ENCODE measurements at places on chromosomes 12 and 14.

- no peak for DNase-seq
- no peaks in the 10 kb centered on the region for H3K36me3 ChIP-seq
- H3K4me1 ChIP-seq = peaks cover 9% of the 10 kb centered on the region
- H3K27me3 ChIP-seq = no peaks in the 10 kb centered on the region
Observed at GRCh38 chr14:24879661-24880386, 170.1 kb downstream of the STXBP6 start.

- H3K27me3 ChIP-seq = no peaks in the 10 kb centered on the region
- H3K27ac ChIP-seq = no peak overlapping the region
- H3K36me3 ChIP-seq = no peaks in the 10 kb centered on the region
- no peak for DNase-seq
Observed at GRCh38 chr14:88351966-88352691, 29.1 kb upstream of the KCNK10 start.

- DNase-seq = no peak
- H3K4me1 ChIP-seq = no peaks in the 10 kb centered on the region
- no peaks in the 10 kb centered on the region for H3K36me3 ChIP-seq
Observed at GRCh38 chr14:105849933-105850626, 323.7 kb downstream of the TMEM121 start.

GRCh38 chr12:111413442-111414086, 7.8 kb downstream of the SH2B3 start:
- H3K4me3 ChIP-seq = no peak overlapping the region
- peak overlapping the region; percentile 90 for H3K27ac ChIP-seq
- H3K27me3 ChIP-seq = no peaks in the 10 kb centered on the region
- H3K4me1 ChIP-seq = peaks cover 60% of the 10 kb centered on the region

GRCh38 chr12:115798309-115798917, 479.1 kb downstream of the MED13L start:
- H3K36me3 ChIP-seq = no peaks in the 10 kb centered on the region
- DNase-seq = no peak
- H3K4me1 ChIP-seq = no peaks in the 10 kb centered on the region
- H3K27ac ChIP-seq = no peak overlapping the region

- no peaks in the 10 kb centered on the region for H3K27me3 ChIP-seq
- H3K4me1 ChIP-seq = no peaks in the 10 kb centered on the region
- no peak overlapping the region for H3K27ac ChIP-seq
- H3K36me3 ChIP-seq = no peaks in the 10 kb centered on the region
- DNase-seq = no peak
- no peak overlapping the region for H3K4me3 ChIP-seq
Observed at GRCh38 chr12:67991158-67991557, 1.9 kb downstream of the IFNG-AS1 start.

DNA sequence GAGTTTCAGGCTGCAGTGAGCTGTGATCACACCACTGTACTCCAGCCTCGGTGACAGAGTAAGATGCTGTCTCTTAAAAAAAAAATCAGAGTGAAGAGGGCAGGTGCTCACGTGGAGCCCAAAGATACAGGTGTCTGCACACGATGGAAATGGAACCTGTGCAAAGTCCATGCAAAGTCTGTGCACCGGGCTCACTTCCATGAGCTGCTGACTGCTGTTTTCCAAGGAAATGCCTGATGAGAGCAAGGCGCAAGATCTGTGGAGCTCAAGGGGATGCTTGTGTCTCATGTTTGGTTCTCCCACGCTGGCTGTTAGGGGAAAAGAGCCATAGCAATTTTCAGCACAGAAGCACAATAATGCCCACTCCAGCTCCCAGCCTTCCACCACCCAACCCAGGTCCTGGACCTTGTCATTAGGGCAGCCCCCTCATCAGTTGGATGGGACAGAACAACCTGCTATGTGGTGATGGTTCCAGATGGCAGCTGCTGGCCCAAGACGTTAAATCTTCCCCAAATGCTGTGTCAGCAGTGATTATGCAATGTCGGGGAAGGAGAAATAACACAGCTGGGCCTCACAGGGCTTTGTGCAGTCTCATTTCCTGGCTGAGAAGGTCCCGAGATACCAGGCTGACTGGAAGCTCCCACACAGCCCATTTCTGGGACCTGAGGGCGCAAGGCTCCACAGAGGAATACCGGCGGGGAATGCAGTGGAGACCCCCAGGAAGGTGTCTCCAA, 27.9 kb upstream of the DICER1 start:
- H3K27ac ChIP-seq = peak overlapping the region; percentile 88
- no peaks in the 10 kb centered on the region for H3K27me3 ChIP-seq
- DNase-seq = peak; percentile 23
- peaks cover 54% of the 10 kb centered on the region for H3K4me1 ChIP-seq
- peak overlapping the region; percentile 17 for H3K4me3 ChIP-seq

DNA sequence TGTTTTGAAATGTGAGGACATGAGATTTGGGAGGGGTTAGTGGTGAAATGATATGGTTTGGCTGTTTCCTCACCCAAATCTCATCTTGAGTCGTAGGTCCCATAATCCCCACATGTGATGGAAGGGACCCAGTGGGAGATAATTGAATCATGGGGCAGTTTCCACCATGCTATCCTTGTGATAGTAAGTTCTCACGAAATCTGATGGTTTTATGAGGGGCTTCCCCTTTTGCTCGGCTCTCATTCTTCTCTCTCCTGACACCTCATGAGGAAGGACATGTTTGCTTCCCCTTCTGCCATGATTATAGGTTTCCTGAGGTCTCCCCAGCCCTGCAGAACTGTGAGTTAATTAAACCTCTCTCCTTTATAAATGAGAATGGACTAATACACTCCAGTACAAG, 18.0 kb downstream of the GALNT6 start:
- H3K4me1 ChIP-seq = peaks cover 14% of the 10 kb centered on the region
- H3K27ac ChIP-seq = no peak overlapping the region
- DNase-seq = no peak
- H3K36me3 ChIP-seq = no peaks in the 10 kb centered on the region

GRCh38 chr14:22113401-22113800, 439.8 kb upstream of the OR4E1 start:
- no peak overlapping the region for H3K27ac ChIP-seq
- no peak for DNase-seq
- no peaks in the 10 kb centered on the region for H3K36me3 ChIP-seq
- no peak overlapping the region for H3K4me3 ChIP-seq

GRCh38 chr14:36988568-36988967, 183.8 kb downstream of the SLC25A21 start:
- H3K36me3 ChIP-seq = no peaks in the 10 kb centered on the region
- no peak overlapping the region for H3K27ac ChIP-seq
- no peaks in the 10 kb centered on the region for H3K4me1 ChIP-seq
- DNase-seq = no peak
- no peaks in the 10 kb centered on the region for H3K27me3 ChIP-seq

- H3K36me3 ChIP-seq = no peaks in the 10 kb centered on the region
- no peaks in the 10 kb centered on the region for H3K27me3 ChIP-seq
- no peak for DNase-seq
- peaks cover 29% of the 10 kb centered on the region for H3K4me1 ChIP-seq
- H3K27ac ChIP-seq = no peak overlapping the region
Observed at GRCh38 chr14:24231263-24232120, 675 bp downstream of the NEDD8 start.

DNA sequence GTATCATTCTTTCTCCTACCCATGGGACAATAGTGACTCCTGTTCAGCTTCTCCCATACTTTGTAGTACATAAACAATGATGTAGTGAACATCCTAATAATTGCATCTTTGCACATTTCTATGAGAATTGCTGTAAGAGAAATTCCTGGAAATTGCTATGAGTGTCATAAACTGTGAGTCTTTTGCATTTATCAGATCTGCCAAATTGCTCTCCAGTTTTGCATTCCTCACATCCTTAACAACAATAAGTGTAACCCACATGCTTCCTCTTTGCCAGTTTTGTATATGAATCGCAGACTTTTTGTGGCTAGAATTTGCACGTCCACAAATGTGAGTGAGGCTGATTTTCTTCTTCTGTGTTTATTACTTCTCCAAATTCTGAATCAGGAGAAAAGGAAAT, 124.0 kb upstream of the TBX5 start:
- H3K36me3 ChIP-seq = no peaks in the 10 kb centered on the region
- no peaks in the 10 kb centered on the region for H3K27me3 ChIP-seq
- no peaks in the 10 kb centered on the region for H3K4me1 ChIP-seq
- no peak overlapping the region for H3K4me3 ChIP-seq
- no peak overlapping the region for H3K27ac ChIP-seq

- DNase-seq = no peak
- H3K4me1 ChIP-seq = peaks cover 3% of the 10 kb centered on the region
- H3K27ac ChIP-seq = no peak overlapping the region
Observed at GRCh38 chr14:36086629-36087395, 89.7 kb downstream of the PTCSC3 start.

DNA sequence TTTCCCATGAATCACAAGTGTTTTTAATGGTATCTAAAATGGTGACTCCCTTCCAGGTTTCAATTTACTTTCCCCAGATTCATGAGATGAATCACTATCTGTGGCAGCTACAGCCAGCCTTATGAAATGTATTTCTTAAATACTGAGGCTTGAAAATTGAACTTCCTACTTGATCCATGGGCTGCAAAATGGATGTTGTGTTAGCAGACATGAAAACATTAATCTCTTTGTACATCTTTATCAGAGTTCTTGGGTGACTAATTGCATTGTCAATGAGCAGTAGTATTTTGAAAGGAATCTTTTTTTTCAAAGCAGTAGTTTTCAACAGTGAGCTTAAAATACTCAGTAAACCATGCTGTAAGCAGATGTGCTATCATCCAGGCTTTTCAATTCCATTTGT, 250.8 kb downstream of the SLC6A15 start:
- no peaks in the 10 kb centered on the region for H3K27me3 ChIP-seq
- no peaks in the 10 kb centered on the region for H3K4me1 ChIP-seq
- no peaks in the 10 kb centered on the region for H3K36me3 ChIP-seq
- H3K27ac ChIP-seq = no peak overlapping the region
- H3K4me3 ChIP-seq = no peak overlapping the region

GRCh38 chr12:132610051-132610759, at the start of gene LRCOL1:
Gene LRCOL1 (minus strand): TSS chr12:132610582. CDS start chr12:132606251, 4,331 bp downstream.
- no peak within 1 kb of the TSS for H3K27ac ChIP-seq
- H3K36me3 ChIP-seq = no peaks in the 10 kb centered on the region
- H3K27me3 ChIP-seq = peaks cover 69% of the 10 kb centered on the region
- H3K4me3 ChIP-seq = no peak within 1 kb of the TSS
- no peak for DNase-seq

DNA sequence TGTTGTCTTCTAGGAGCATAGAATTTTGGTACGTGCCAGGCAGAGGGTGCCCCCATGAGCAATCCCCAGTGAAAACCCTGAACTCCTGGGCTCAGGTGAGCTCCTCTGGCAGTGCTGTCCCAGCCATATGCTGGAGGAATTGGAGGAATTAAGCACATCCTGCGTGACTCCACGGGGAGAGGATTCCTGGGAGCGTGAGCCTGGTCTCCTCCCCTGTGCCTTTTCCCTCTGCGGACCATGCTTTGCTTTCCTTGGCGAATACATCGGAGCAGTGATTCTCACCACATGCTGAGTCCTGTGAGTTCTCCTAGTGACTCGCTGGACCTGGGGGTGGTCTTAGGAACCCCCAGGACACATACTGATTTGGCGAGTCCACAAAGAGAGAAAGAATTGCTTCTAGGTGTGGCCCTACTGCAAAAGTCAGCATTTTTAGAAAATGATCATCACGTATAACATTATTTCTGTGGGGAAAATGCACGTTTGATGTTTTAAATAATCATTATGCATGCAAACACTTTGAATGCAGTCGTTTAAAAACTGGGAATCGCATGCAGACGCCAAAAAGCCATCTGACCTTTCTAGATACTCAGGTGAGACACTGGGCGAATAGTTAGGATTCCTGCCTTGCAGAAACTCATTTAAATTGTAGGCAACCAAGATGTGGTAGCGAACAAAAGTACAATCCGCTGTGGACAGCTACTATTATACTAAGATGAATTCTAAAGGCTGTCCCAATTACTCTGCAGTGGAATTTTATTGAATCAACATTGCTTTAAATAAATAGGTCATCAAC, 370.9 kb downstream of the TMEM132D start:
- no peaks in the 10 kb centered on the region for H3K27me3 ChIP-seq
- H3K4me3 ChIP-seq = no peak overlapping the region
- H3K27ac ChIP-seq = no peak overlapping the region
- H3K4me1 ChIP-seq = no peaks in the 10 kb centered on the region
- DNase-seq = no peak
- H3K36me3 ChIP-seq = no peaks in the 10 kb centered on the region

- peaks cover 3% of the 10 kb centered on the region for H3K4me1 ChIP-seq
- DNase-seq = no peak
- no peaks in the 10 kb centered on the region for H3K36me3 ChIP-seq
- H3K4me3 ChIP-seq = no peak overlapping the region
- H3K27ac ChIP-seq = no peak overlapping the region
- no peaks in the 10 kb centered on the region for H3K27me3 ChIP-seq
Observed at GRCh38 chr14:24699052-24699451, 65.1 kb upstream of the GZMB start.

- no peak for DNase-seq
- H3K27me3 ChIP-seq = no peaks in the 10 kb centered on the region
- H3K4me1 ChIP-seq = peaks cover 29% of the 10 kb centered on the region
- H3K27ac ChIP-seq = no peak overlapping the region
- no peak overlapping the region for H3K4me3 ChIP-seq
Observed at GRCh38 chr12:59041241-59042121, 121.2 kb upstream of the LRIG3 start.

Measured in tibial nerve (tissue), 4 donors.